ENCODE measurements at places on chromosomes 16 and 17. TPM values are rescaled to one million over a fixed set of nuclear protein-coding genes. Genes with fewer than 3 reads are reported as not detected.

SCARF1 gene
- total RNA-seq, result 0.97 TPM

- no peak overlapping the region for H3K4me3 ChIP-seq
- no peak overlapping the region for H3K27ac ChIP-seq
- DNase-seq, result no peak
- H3K36me3 ChIP-seq, result no peaks in the 10 kb centered on the region
These were observed 44.8 kb downstream of the RNF135 start for GRCh38 chr17:31015639-31016038.

DNA sequence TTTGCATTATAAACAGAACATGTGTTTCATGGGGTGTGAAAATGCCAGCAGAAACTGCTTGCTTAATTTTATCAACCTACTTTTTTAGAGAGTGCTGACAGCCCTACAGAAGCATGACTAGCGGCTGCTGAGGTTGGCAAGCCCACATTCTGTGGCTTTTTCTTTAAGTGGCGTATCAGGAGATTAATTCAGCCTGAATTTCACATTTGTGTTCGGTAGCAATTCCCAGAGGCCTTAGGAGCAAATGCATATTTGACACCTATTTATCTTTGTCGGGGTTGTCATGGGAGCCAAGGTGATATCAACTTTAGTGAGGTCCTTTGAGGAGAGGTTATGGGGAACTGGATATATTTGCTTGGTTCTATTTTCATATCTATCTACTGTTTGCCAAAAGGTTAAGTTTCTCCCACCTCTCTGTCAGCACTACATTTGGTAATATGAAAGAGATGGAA is 140.9 kb downstream of the KCNJ2 start:
- H3K4me1 ChIP-seq, result no peaks in the 10 kb centered on the region
- no peak overlapping the region for H3K4me3 ChIP-seq
- H3K27me3 ChIP-seq, result no peaks in the 10 kb centered on the region
- no peak for DNase-seq
- no peaks in the 10 kb centered on the region for H3K36me3 ChIP-seq
- H3K27ac ChIP-seq, result no peak overlapping the region

NTN1 gene
- 17.4 TPM for total RNA-seq

- peaks cover 3% of the 10 kb centered on the region for H3K36me3 ChIP-seq
- no peak for DNase-seq
- H3K4me3 ChIP-seq, result no peak overlapping the region
- peaks cover 7% of the 10 kb centered on the region for H3K4me1 ChIP-seq
These were observed 109.4 kb downstream of the BANP start for GRCh38 chr16:88060524-88061219.

DNA sequence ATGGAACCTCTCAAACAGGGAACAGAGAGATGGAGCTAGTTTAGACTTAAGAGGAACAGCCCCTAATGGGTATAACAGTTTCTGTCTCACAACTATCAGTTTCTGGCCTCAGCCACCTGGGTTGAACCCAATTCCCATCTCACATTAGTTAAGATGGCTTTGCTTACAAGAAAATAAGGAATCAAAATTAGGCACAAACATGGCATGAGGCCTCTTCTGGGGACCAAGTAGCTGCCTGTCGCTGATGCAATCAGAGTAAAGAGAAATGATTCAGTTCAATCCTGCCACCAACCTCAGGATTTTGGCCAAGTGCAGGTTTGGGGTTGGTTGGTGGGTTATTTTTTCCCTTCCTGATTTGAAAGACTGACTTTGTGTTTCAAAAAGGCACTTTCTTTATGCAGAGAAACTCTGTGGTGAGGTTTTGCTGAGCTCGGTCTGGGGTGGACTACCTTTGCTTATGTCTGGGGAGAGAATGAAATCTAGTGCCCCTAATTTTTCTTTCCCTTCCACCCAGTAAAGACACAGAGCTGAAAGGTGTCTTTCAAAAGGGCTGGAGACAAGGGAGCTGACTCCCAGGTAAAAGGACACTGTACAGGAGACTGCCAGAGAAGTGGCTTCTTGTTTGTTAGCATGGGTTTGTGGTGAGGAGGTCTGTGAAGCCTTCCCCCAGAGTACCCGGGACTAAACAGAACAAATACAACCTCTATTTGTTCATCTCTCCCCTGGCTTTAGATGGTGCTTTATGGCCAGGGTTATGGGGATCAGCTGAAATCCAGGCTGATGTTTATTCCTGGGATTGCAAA is 44.8 kb upstream of the NFAT5 start:
- peaks cover 4% of the 10 kb centered on the region for H3K36me3 ChIP-seq
- H3K4me3 ChIP-seq, result no peak overlapping the region
- no peak for DNase-seq
- peaks cover 11% of the 10 kb centered on the region for H3K4me1 ChIP-seq

Measured in type B pancreatic cell (in vitro differentiated cells).